ENCODE measurements at places on chromosomes 12 and 14. TPM values are rescaled to one million over a fixed set of nuclear protein-coding genes. Genes with fewer than 3 reads are reported as not detected.
A peak's percentile ranks its signal among the peaks of the same experiment; 100 is the strongest.

DNA sequence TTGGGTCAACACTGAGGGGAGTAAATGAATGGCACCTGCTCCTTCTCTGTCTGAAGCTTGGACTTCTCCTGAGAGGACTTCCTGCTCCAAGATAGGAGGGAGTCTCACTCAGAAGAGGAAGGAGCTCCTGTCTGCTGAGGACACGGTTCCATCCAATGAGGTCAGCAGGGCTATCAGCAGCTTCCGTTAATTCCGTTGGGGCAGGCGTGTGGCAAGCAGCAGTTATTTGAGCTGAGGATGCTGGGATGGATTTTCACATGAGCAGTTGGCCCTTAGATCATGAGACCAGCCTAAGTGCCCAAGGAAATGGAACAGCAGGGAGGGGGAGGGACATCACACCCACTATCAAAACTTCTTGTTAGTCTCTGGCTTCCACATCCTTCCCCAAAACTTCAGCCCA, 159.0 kb upstream of the PZP start:
- DNase-seq: no peak

GRCh38 chr12:88393017-88393767, 187.1 kb downstream of the KITLG start:
- no peak for DNase-seq

DNA sequence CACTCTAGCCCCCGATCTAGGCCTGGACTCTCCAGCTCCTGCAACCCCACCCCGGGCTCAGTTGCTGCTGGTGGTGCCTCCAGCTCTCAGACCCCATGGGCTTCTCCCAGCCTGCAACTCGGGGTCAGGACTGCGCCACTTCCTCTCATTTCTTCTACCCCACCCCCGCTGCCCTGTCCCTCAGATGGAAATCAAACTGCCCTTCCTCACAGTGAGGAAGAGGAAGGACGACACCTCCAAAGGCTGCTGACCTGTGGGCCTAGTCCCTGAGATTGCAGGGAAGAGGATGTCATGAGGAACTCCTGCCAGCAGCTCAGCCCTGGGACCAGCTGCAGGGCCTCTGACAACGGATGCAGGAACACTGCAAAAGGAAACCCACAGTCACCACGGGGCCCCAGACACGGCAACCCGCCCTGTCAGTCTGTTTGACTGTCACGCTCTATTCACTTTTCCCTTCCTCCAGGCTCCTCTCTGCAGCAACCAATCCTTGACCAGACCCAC, 29.3 kb upstream of the PNMA1 start:
- no peak for DNase-seq

GRCh38 chr14:96051642-96052540, 12.7 kb downstream of the C14orf132 start:
- DNase-seq: peak; percentile 80

DNA sequence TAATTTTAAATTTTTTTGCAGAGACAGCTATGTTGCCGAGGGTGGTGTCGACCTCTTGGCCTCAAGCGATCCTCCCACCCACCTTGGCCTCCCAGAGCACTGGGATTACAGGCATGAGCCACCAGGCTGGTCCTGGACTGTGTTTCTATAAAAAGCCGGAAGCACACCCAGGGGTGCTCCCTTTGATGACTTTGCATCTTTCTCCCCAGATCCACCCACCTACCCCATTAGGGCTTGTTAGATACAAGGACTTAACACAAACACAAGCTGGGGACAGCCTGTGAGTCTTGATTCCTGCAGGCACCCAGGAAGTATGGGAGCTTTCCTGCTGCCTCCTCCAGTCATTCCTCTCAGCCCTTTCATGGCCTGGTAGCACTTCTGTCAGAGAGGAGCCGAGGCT, 67.0 kb downstream of the MAP1LC3B2 start:
- DNase-seq: no peak

GRCh38 chr12:130281153-130281799, 56.4 kb upstream of the PIWIL1 start:
- no peak for DNase-seq

DNA sequence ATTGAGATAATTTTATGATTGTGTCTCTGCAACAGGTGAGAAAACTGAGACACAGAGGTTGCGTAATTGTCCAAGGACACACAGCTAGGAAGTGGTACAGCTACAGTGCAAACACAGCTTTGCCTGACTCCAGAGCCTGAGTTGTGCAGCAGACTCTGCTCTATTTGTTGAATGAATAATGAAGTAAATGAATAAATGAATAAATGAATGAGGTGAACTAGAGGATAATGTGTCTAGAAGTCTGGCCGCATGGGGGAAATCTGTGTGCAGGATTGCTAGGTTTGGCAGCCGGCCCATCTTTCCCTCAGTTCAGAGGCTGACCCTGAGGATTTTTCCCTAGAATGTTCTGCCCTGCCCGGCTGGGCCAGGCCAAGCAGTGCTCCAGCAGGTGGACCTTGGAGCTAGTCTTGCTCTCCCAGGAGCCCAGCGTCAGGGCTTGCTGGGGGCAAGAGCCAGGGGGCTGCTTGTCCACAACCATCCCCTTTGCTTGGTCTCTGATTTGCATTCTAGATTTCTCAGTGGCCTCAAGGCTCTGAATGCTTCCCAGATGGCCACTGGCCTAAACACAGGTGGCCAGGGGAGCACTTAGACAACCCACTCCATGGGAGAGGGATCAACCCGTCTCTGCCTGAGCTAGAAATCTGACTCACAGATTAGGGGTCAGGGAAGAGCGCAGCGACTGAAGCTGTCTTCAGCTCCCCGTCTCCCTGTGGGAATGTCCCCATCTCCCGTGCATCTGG, 225.2 kb downstream of the C12orf75 start:
- no peak for DNase-seq

DNA sequence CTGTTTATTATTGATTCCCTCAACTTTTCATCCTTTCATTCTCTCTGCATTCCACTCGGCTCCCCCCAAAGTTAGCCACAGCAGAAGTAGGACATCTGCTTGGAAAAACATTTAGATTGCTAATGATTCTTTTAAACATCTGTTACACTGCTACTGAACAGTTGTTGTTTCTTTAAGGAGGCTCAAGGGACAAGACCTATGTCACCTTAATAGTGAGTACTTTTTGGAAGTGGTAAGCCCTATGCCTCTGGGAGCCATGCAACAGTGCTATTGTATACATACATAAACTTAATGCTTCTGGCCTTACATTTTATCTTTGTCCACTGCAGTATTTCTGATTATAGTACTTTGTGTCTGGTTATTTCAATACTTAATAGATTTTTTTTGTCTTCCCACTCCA, 628.2 kb upstream of the FOXG1 start:
- DNase-seq: no peak

GRCh38 chr12:14956024-14956891, 5.1 kb downstream of the ARHGDIB start:
- DNase-seq: no peak

DNA sequence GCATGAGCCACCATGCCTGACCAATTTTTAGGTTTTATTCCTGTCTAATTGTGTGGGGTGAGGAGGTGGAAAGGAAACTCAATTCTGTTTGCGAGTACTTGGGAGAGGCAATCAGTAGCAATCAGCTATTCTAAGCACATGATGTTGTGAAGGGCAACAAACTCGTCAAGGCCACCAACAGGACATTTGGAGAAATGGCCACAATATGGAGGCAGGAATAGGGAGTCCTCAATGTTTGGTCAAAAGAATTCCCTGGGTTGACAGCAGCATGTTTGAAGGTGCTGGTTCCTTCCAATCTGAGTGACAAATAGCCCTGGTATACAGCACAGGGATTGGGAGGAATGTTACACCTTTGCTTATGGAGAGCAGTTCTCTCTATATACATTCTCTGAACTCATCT, 32.7 kb upstream of the USP44 start:
- no peak for DNase-seq

GRCh38 chr14:83312511-83312910, 1778.9 kb upstream of the SEL1L start:
- DNase-seq: no peak

DNA sequence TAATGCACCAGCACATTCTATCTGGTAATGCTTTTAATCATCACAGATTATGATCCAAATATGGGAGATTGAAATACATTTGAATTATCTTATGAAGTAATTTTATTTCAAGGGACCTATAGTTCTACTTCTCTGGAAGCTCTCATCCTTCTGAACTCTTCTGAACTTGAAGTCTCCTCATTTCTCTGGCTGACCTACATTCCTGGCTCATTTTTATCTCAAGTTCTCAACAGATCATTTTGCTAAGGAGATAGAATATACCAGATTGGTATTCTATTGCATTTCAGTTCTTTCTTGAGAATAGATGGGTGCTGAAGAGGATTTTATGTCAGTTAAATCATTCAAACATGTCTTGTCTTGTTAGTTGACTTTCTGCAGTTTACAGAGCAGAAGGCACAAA, 7.9 kb downstream of the HMGA2 start:
- DNase-seq: no peak

The SLCO1B1 gene
- total RNA-seq: not detected

The TAS2R20 gene
- total RNA-seq: 1.5 TPM

The SLC2A14 gene
- total RNA-seq: 5.4 TPM

The RBP5 gene
- total RNA-seq: 1.1 TPM

The B4GALNT1 gene
- 2.7 TPM for total RNA-seq
